GOT3 (cell line): ENCODE measurements at places on chromosomes 2 and 18.

GRCh38 chr18:30613467-30613801 is 429.1 kb downstream of the DSC3 start:
- no peak for DNase-seq

GRCh38 chr18:10299643-10300042 is 154.8 kb upstream of the APCDD1 start:
- DNase-seq, result no peak

- DNase-seq, result no peak
Measured at GRCh38 chr2:45729753-45730512, 78.5 kb downstream of the PRKCE start.

DNA sequence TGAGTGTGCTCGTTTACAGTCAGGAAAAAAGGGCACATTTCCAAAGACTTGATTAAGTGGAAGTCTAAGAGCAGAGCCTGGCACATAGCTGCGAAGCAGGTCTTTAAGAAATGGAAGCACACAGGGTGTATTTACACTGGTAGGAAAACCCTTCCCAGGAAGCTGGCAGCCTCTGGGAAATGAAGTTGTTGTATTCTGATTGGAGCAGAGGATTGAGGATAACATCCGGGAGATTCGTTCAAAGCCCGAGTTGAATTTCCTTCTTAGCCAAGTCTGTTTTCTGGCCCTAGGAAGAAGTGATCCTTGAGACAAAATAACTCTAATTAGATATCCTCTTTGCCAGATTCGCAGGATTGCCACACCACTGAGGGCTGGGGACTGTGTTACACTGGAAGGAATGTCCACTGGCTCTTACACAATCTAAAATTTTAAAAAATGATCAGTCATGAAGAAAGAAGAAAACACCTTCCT is 75.9 kb downstream of the ITGB1BP1 start:
- DNase-seq, result no peak

GRCh38 chr18:30527226-30527625 is 515.3 kb downstream of the DSC3 start:
- DNase-seq, result no peak
